ENCODE measurements at places on chromosomes 7 and 10. TPM values are rescaled to one million over a fixed set of nuclear protein-coding genes. Genes with fewer than 3 reads are reported as not detected.

PAX4 gene
- total RNA-seq = not detected

DNA sequence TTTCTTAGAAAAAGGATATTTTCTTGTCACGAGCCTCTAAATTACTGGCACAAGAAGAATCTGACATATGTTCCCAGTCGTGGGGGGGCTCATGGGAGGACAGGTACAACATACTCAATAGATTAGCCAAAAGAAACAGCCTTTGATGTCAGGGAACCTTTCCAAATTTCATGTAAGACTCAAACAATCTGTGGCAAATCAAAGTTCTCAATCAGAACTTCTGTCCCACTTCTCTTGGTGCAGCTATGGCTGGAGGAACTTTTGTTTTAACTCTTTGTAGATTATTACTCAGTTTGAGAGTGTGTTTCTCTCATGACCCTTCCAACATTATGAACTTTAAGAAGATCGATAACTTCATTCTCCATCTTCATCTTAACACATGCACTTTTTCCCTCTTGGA is 114.3 kb upstream of the ARID5B start:
- H3K4me1 ChIP-seq = no peaks in the 10 kb centered on the region
- H3K27me3 ChIP-seq = no peaks in the 10 kb centered on the region
- no peak overlapping the region for H3K4me3 ChIP-seq
- no peak overlapping the region for H3K27ac ChIP-seq
- no peaks in the 10 kb centered on the region for H3K36me3 ChIP-seq

GRCh38 chr7:24660546-24660945 is 87.3 kb downstream of the PALS2 start:
- peaks cover 2% of the 10 kb centered on the region for H3K27me3 ChIP-seq
- no peak overlapping the region for H3K27ac ChIP-seq
- no peak overlapping the region for H3K4me3 ChIP-seq
- H3K4me1 ChIP-seq = no peaks in the 10 kb centered on the region

- no peak for DNase-seq
- H3K27ac ChIP-seq = no peak overlapping the region
- H3K27me3 ChIP-seq = peaks cover 1% of the 10 kb centered on the region
- no peak overlapping the region for H3K4me3 ChIP-seq
- no peaks in the 10 kb centered on the region for H3K4me1 ChIP-seq
- H3K36me3 ChIP-seq = no peaks in the 10 kb centered on the region
Measured at GRCh38 chr10:52900593-52900992, 128.0 kb upstream of the MBL2 start.

IFIT1 gene
- total RNA-seq = not detected

TUBAL3 gene
- not detected for total RNA-seq
